ENCODE measurements at places on chromosomes 3 and 15.

DNA sequence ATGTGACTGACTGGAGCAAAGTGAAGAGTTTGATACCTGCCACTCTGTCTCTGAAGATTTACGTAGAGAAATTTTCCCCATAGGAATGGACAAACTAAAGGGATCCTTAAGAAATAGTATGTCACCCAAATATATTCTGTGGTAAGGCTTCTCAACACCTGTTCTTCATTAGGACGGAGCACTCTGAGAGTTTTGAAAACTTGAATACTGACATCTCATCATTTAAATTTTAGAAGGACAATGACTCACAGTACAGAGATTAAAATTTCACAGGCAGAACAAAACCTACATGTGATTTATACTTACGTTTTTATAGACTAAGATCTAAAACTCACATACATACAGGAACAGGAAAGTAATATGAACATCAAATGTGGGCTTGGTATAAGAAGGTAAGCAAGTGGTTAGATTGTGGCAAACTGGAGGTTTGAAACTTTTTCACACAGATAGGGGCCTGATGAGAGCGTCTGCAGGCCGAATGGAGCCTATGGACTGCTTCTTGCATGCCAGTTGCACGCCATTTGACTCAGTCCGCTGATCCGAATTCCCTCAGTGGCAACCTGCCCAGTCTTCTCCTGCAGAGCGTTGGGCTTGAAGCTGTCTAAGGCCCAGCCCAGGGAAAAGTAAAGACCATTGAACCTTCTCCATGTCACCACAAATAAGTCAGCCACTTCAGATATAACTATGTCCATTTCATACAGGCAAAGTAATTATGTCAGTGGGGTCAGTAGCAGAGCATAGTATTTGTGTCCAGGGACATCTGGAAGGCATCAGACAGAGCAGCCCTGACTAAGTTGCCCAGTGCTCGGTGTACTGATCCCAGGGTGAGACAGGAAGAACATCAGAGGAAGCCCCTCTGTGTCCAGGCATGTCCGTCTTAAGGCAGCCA lies 45.7 kb downstream of the ZBTB38 start:
- DNase-seq = peak; percentile 69

GRCh38 chr15:94639701-94640100 lies 408.3 kb downstream of the MCTP2 start:
- no peak for DNase-seq

GRCh38 chr15:73601451-73602445 lies 31.4 kb downstream of the NPTN start:
- DNase-seq = no peak

DNA sequence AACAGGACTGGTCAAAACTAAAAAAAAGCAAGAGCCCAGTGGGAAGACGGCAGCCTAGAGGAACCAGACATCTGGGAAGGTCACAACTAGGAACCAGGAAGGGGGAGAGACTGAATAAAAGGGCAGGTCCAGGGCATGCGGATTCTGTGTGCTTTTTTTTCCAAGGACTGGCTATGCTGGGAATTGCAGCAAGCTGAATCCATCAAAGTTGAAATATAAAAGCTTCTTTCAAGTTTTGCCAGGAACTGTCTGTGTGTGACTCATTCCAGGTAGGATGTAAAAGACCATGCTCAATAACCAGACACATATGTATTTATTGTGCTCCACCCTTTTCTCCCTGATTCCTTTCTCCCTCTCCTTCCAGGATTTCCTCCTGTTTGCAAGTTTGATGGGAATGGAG lies 47.9 kb upstream of the CCDC80 start:
- DNase-seq = no peak

DNA sequence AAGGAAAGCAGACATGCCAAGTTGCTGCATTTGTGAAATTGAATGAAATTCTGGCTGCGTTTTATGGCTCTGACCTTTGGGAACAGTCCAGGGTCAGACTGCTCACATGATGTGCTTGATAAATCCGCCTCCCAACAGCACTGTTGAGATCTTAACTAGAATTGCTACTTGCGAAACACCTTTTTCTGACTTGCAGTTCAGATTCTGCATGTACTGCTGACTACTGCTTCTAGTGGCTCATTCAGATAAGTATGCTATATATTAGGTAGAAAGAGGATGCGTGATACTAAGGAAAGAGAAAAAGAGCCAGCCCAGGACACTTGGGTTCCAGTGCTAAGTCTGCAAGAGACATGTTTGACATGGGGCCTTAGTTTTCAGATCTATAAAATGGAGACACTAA lies 129.4 kb downstream of the LPP start:
- DNase-seq = no peak

GRCh38 chr3:177733936-177734335 lies 536.7 kb upstream of the TBL1XR1 start:
- DNase-seq = no peak
